ENCODE measurements at places on chromosomes 1 and 21.

- DNase-seq, result no peak
Observed at GRCh38 chr1:58104960-58105359, 441.6 kb downstream of the OMA1 start.

GRCh38 chr1:206680279-206680678 lies 4.4 kb upstream of the MAPKAPK2 start:
- DNase-seq, result no peak

DNA sequence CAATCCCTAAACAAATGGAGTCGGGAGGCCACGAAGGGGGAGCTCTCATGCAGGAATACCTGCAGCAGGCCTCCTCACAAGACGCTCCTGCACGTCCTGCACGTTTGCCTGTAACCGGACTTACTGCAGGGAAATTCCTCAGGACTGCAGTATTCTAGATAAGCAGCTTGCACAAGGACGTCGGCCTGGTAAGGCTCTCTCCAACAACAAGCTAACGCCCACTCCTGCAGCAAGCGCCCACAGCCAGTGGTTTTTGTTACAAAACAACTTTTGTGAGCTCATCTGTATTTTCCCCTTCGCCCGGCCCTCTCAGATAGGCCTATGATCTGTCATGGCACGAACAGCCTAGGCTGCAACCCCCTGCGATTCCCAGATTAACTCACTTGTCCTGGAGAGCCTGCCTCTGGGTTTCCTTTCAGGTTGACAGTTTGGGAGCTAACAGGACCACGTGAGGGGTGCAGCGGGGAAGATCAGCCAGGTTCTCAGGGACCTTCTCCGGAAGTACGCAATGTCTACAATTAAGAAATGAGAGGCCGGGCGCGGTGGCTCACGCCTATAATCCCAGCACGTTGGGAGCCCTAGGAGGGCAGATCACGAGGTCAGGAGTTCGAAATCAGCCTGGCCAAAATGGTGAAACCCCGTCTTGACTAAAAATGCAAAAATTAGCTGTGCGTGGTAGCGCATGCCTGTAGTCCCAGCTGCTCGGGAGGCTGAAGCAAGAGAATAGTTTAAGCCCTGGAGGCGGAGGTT lies 921 bp upstream of the MIB2 start:
- peak; percentile 12 for DNase-seq

DNA sequence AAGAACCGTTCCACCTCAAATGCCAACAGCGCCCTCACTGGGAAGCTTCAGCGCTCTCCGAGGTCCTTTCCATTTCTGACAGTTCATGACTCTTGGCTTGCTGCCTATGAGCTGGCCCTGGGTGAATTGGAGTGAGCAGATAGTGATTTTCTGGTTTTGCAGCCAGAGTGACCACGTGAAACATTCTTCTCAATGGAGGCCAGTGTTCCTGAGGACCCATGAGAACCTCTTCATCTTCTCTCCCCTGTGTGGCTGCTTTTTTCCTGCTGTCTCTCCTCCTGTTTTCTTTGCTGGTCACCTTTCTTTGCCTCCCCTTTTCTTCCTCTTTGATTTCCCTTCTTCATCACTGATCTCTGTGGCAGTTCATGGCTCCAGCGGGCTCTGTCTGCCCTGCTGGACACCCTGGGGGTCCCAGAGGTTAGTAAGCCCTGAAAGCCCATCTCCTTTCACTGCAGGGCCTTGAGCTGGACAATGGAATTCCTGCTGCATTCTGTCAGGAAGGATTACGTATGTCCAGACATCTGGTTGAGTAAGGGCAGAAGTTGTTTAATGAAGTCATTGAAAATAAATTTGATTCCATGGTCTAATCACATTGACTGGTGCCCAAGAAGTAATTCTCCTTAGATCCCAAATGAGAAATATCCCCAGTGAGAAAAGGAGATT lies 29.9 kb downstream of the VASH2 start:
- no peak for DNase-seq

DNA sequence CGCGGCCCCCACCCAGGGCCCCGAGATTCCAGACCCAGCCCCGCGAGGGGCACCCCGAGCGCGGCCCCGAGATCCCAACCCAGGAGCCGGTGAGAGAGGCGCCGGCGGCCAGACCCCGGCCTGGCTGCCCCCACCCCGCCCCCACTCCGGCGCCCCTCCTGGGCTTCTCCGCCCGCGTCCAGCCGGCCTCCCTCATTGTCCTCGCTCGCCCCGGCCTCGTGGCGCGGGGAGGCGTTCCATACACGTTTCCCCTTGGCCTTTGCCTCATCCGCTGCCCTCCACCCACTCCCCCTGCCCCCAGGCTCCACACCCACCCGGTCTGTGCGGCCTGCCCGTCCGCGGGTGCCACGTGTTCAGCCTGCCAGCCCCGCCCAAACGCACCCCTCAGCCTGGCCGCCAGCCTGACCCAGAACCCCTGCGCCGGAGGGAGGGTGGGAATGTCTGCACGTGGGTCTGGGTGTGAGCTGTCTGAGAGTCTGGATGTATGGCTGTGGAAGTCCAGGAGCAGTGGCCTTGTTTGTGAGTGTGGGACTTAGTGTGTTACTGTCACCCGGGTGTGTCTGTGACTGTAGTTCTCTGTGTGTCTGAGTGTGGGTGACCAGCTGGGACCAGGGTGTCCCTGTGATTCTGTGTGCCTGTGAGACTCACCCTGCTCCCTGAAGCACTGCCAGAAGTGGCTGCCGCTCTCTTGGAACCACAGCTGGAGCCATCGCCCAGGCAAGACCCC lies 681 bp downstream of the B4GALT2 start:
- no peak for DNase-seq

DNA sequence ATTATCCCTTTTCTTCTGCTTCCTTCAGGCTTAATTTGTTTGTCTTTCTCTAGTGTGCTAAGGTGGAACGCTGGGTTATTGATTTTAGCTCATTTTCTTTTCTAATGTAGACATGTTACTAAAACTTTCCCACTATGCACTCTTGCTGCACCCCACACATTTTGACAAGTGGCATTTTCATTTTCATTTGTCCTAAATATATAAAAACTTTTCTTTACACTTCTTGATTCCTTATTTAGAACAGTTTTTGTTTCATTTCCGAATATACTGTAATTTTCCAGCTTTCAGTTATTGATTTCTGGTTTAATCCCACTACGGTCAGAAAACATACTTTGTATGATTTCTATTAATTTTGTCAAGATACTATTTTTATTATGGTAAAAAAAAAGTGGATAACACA lies 25.3 kb downstream of the SH3BP5L start:
- DNase-seq, result no peak

- no peak for DNase-seq
Observed at GRCh38 chr1:56336982-56337381, 242.4 kb downstream of the PLPP3 start.

DNA sequence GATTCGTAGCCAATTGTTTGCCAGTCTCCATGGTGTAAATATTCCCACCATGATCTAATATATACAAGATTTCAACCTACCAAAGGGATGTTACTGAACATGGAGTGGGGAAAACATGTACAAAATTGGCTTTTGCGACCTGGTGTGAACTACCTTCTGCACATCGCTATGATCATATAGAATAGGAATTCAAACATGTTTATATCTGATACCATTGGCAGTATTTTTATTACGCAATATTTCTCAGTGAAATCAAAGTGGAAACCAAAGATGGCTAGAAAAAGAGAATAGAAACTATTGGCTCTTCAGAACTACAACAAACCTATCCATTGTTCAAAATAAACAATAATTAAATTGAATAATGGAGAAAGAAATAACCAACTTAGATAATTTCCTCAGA lies 285.1 kb downstream of the TPR start:
- DNase-seq, result no peak

- no peak for DNase-seq
Observed at GRCh38 chr1:206708058-206708457, 23.4 kb downstream of the MAPKAPK2 start.

GRCh38 chr1:202343652-202344349 lies 2.1 kb upstream of the UBE2T start:
- DNase-seq, result no peak

GRCh38 chr1:161827786-161828185 lies 61.7 kb downstream of the ATF6 start:
- no peak for DNase-seq

DNA sequence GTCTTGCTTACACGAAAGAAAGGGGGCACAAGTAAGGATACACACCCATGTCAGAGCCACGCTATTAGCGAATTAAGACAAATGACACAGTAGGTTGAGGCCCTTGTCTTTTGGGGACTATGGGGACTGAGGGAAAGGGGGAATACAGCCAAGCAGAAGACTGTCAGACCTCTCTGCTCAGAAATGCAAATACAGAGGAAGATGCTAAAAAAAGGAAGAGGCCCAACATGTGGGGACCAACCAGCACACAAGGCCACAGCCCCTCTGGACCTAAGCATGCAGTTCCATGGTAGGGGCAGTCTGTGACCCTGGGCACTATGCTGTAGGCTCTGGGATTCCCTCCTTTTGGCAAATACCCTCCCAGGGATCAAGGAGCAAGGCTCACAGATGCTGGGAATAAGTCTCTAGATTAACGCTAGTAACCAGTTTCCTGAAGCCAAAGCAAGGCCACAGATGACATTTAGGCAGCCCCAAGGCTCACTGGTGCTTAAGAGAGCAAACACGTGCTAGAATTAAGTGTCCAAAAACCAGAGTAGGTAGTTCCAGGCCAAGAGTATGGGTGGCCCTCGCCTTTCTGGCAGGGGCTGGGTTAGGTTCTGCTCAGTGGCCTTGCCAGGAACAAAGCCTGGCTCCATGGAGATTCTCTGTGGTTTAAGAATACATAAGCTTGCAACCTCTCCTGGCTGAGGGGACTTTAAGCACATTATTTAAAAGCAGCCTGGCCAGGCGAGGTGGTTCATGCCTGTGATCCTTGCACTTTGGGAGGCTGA lies 38.2 kb downstream of the RABIF start:
- DNase-seq, result no peak

DNA sequence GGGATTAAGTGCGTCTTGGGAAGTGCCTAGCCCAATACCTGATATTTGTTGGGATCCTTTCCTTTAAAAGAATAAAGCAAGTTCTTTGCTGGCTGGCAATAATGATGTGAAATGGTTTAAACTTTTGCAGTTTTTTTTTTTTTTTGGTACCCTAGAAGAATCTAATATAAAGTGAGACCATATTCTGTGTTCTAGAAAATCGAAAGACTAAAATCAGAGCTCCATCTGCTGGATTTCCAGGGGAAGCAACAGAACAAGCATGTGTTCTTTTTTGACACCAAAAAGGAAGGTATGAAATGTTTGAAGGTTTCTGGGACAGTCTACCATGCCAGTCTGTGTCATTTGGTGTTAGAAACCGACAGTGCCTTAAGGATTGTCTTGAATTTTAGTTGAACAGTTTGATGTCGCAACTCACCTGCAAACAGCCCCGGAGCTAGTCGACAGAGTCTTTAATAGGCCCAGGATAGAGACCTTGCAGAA lies 6.4 kb downstream of the UTP11 start:
- no peak for DNase-seq

- no peak for DNase-seq
Observed at GRCh38 chr1:181809991-181810545, 251.4 kb downstream of the ZNF648 start.

DNA sequence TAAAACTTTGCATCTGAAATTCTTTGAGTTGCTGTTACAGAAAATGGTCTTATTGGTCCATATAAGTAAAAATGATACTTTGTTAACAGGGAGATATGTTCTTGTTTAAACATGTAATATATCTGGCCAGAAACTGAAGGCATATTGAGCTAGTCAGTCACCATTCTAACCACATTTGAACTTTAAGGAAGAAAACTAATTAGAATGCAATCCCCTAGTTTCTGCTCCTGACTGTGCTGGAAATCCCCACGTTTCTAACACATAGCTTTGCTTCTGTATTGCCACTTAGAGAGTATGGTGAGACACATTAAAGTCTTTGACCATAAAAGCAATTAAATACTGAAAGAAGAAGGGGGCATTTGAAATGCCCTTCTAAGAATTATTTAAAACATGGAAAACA lies 32.1 kb upstream of the HIVEP3 start:
- DNase-seq, result no peak

GRCh38 chr1:8409106-8409505 lies 91.2 kb downstream of the SLC45A1 start:
- DNase-seq, result peak; percentile 47

GRCh38 chr1:111190931-111191451 lies 9.5 kb downstream of the DENND2D start:
- no peak for DNase-seq

DNA sequence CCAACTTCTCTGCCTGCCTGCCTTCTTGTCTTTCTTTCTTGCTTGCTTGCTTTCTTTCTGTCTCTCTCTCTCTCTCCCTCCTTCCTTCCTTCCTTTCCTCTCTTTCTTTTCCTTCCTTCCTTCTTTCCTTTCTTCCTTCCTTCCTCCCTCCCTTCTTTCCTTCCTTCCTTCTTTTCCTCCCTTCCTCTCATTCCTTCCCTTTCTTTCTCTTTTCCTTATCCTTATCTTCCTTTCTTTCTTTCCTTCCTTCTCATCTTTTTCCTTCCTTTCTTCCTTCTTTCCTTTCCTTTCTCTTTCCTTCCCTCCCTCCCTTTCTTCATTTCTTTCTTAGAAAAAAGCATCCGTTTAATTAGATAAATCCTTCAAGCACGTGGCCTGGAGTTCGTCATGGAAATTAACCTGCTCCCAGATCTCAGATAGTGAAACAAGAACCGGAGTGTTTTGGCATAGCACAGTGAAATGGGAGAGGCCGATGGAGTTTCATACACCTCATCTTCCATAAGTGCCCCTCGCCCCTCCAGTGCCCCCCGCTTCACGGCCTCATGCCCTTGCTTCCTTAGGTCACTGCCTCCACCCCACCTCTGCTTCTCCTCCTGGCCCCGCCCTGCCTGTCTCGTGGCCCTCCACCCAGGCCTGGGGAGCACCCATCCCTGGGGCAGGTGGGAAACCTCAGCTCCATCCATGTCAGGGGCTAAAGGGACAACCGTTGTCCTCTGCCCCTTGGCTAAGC lies 11.3 kb downstream of the CASZ1 start:
- no peak for DNase-seq

GRCh38 chr1:228938537-228938901 lies 203.2 kb downstream of the RHOU start:
- no peak for DNase-seq

DNA sequence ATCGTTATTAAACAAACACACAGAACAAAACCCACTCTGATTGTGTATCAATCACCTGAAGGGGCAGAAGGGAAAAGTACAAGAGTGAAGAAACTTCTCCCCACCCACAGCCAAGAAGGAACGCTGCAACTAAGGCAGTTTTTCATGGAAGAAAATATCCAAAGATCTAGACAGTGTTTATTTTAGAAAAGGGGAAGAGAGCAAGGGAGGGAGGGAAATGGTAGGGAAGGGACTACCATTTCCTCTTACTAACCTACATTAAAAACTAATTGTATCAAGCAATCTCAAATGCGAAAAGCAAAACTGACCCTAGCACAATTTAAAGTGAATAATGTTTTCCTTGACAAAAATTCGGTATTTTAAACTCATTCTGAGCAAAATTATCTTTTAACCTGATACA lies 3.5 kb downstream of the NRIP1 start:
- no peak for DNase-seq

GRCh38 chr1:166338105-166338504 lies 171.3 kb upstream of the FAM78B start:
- DNase-seq, result no peak

DNA sequence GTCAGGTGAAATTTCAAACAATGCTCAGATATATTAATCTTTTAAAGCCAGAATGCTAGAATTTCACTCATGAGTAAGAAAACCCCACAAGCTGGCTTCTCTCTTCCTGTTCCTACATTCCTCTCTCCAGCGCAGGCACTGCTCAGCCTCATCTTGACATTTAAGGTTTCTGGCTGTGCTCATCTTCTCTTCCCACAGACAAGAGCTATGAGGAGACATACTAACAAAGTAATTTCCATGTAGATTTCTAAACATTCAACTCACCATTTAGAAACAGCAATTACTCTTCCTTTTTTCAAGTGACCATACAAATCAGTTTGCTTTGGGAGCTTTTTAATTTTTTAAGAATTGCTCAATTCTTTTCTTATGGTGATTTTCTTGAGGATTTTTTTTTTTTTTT lies 7.8 kb upstream of the LRRC8D start:
- DNase-seq, result no peak

Measured in fibroblast of skin of left biceps (primary cell).